Myocyte (in vitro differentiated cells): ENCODE measurements at places on chromosomes 6 and 20.

- no peak for DNase-seq
Measured at GRCh38 chr6:56420296-56420695, 172.9 kb upstream of the COL21A1 start.

DNA sequence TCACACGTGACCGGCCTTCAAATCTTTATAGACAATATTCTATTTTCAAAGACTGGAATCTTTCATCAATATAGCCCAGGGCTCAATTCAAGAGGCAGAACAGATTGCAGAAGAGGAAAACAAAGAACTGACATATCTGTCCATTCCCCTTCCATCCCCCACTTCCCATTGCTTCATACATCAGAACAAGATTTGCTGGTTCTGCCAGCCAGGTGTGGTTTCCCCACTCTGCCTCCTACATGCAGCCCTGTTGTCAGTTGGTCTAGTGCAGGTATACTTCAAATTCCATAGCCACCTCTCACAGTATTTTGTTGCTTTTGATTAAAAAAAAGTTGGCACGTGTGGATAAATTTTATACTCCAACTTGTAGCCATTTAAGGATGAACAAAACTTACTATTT lies 174.9 kb downstream of the CD109 start:
- no peak for DNase-seq

DNA sequence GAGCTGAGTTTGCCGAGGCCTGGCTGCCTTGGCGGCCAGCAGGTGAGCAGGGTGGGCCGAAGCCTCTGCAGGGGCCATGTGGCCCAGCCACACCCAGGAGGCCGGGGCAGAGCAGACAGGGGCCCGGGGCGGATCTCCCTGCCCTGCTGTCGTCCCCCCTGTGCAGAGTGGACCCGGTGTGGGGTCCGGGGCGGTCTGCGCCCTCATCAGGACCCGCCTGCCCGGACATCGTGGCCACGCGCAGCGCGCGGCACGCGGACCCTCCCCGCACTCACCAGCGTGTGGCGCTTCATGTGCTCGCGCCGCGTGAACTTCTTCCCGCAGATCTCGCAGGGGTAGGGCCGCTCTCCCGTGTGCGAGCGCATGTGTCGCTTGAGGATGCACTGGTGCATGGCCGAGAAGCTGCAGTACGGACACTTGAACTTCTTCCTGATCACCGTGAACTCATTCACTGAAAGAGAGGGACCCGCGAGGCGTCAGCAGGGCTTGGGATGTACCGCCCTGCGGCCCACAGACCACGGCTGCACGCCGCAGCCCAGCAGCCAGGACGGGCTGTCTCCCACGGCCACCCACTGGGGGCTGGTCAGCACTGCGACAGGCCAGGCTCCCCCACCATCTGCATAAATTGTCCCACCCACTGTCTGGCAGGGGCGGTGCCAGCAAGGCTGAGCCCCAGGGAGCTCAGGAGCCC lies 13.0 kb downstream of the SLC2A4RG start:
- no peak for DNase-seq

GRCh38 chr6:85077098-85077497 lies 312.7 kb upstream of the TBX18 start:
- DNase-seq: no peak

- peak; percentile 85 for DNase-seq
Measured at GRCh38 chr20:44475694-44476560, at the start of gene TTPAL. Gene TTPAL (plus strand): TSS chr20:44475874. CDS start chr20:44480000, 4,126 bp downstream.
